ENCODE measurements at places on chromosomes 1 and 21.

GRCh38 chr1:183598386-183598785 is 8.1 kb upstream of the NCF2 start:
- no peak for DNase-seq

DNA sequence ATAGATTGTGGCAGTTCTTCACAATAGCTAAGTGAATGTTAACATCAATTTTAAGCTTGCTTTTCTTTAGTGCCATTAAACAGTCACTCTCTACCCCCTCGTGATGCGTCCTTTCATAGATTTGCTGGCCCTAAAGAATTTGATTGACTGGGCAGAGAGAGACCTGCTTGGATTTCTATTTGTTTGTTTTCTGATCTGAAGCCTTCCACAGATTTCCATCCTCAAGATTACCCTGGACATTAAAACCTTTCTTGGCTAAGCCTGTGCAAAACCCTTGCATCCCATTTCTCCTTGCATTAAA is 17.8 kb downstream of the C1orf21 start:
- DNase-seq, result no peak

DNA sequence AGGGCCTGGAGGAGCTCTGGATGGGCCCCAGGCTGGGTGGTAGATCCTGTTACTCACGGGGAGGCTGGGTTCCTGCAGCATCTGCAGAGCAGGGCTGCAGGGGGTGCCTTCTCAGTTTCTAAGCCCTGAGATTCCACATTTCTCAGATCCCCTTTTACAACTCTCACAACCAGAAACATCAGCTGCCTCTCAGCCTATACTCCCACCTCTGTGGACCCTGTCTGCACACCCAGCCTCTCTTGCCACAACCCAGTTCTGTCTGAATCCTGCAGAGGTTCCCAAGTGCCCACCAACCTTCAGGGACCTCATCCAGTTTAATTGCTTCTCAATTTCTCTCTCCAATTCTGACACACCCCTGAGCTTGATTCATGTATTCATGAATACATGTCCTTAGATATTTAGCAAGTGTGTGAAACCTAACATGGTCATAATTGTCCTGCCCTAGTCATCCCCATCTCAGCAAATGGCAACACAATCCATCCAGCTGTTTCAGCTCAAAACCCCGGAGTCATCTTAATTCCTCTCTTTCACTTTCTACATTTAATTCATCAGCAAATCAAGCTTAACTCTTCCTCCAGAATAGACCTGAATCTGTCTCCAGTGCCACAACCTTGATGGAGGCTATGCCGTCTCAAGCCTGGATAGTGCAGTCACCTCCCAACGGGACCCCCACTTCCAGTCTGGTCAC is 57.0 kb upstream of the NEK2 start:
- no peak for DNase-seq

DNA sequence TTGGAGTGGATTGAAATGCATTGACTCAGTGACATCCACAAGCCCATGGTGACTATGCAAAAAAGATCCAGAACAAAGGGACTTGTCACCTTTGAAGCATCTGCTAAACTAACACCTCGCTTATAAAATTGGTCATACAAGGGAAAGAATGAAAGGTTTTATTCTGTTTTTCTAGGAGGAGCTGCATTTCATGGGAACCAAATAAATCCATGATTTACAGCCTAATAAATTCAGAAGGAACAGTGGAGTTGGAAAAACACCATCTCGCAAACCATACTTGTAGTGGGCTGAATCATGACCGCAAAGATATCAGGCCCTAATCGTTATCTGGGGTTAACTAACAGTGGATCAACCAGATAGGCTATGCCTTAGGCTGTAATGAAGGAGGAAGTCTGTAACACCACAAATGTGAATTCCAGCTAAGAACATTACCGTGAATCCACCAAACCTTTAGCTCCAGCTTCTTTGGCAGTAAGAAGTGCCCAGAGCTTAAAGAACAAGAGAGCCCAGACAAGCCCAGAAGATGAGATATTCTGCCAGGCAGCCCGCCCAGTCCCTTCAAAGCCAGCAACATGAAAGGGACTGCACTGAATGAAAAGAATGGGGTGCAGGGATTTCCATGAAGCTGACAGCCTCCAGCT is 27.4 kb downstream of the RSPH1 start:
- DNase-seq, result no peak

GRCh38 chr1:45604239-45604638 is 19.6 kb downstream of the CCDC17 start:
- no peak for DNase-seq

DNA sequence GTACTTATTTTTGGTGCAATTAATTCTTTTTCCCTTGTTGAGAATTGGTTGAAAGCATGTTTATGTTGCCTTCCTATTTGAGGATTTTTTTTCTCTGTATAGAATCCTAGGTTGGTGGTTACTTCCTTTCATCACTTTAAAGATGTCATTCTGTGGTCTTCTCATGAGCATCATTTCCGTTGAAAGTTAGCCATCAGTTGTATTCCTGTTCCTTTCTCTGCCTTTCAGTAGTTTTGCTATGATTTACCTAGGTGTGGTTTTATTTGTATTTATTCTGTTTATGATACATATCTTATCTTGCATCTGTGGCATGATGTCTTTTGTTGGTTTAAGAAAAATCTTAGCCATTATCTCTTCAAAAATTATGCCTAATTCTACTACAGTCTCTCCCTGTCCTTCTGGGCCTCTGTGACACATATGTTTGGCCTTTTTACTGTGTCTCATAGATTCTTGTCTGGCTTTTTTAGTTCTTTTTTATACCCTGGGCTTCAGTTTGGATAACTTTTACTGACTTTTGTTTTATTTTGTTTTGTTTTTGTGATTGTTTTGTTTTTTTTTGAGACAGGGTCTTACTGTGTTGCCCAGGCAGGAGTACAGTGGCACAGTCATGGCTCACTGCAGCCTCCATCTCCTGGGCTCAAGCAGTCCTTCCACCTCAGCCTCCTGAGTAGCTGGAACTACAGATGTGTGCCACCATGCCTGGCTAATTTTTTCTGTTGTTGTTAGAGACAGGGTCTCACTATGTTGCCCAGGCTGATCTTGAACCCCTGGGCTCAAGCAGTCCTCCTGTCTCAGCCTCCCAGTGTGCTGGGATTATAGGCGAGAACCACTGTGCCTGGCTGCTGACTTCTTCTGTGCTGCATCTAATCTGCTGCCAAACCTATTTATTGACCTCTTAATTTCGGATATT is 24.1 kb downstream of the PTGFRN start:
- DNase-seq, result no peak

DNA sequence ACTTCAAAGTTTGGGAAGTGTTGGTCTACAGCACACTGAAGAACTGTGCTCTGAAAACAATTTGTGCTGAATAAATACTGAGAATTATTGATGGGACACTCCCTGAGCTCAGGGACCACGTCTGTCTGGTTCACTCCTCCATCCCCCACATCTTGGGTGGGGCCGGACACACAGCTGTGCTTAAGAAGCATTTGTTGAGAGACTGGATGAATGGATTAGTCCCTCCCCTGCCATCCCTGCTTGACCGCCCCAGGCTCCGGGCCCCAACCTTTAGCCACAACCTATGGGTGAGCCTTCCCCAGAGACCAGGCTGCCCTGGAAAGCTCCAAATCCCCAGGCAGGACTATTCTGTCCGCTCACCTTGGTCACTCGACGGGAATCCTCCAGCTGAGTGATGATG is 7.5 kb downstream of the TRIM63 start:
- no peak for DNase-seq

DNA sequence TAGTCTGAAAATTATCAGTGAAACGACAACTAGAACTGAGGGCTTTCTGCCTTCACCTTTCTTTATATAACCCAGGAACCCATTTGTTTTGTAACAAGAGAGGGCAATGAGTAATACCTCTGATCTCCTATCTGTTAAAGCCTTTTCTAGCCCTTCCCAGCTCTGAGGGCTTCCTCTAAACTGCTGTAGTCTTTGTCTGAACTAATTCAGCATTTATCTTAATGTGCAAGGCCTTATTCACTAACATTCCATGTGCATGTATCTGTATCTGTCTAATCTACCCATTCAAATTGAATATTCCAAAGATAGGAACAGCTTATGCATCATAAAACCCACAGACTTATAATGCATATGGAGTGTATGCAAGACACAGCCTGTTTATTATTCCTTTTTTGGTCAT is 167.1 kb downstream of the LYPLAL1 start:
- no peak for DNase-seq

- DNase-seq, result no peak
These were observed 216.4 kb downstream of the SLC44A5 start for GRCh38 chr1:75394386-75395139.

GRCh38 chr1:1136547-1137230 is 20.8 kb upstream of the C1orf159 start:
- no peak for DNase-seq

GRCh38 chr1:232982238-232982944 is 32.0 kb downstream of the NTPCR start:
- DNase-seq, result no peak

DNA sequence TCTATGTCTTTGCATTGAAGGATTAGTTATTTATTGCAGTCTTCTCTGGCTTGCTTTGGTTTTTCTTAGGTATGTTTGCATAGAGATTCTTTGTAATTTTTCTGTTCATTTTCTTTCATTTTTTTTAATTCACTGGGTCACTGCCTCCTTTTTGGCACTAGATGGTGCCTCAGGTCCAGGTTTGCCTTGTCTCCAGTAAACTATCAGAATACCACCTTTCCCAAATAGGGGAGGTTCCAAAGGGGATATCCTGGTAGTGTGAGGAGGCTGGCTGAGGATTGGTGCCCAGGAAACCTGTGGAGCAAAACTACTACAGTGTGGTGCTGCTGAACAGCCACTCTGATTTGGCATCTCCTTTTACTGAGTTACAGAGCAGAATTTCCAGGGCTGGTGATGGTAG is 257.1 kb downstream of the KCTD3 start:
- DNase-seq, result no peak

DNA sequence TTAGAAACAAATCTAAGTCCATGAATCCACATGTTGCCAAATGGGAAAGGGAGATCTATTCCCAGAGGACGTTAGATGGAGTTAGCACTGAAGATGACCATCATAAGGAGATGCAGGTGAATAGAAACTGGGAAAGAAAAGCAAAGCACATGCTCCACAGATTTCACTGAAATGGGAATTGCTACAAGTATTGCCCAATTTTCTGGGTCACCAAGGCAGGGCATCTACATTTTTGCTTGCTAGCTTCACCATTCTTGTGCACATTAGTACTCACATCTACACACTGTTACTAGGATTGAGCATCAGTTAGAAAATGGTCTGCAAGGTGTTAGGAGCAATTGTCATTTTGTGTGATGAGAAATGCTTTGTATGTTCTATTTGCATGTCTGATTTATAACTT is 99.1 kb downstream of the JAK1 start:
- no peak for DNase-seq

- no peak for DNase-seq
These were observed 348.7 kb downstream of the OMA1 start for GRCh38 chr1:58197811-58198210.

DNA sequence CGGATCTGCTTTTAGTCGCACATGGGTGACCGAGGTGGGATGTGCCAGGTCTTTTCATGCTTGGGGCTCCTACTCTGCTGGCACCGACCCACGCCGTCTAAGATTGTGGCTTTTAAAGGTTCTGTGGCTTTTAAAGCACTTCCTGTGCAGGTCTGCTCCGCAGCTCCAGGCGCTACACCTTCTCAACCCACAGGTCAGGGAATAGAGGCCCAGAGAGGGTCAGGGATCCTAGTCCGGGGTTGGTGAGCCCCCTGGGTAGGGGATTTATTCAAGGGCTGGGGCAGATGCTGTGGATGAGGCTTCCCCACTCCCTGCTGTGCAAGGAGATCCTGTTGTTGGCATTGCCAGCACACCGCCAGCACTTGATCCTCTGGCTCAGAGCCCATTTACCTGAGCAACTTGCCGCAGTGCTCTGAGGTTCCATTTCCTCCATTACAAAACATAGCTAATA is 212.8 kb upstream of the RAB4A start:
- no peak for DNase-seq

DNA sequence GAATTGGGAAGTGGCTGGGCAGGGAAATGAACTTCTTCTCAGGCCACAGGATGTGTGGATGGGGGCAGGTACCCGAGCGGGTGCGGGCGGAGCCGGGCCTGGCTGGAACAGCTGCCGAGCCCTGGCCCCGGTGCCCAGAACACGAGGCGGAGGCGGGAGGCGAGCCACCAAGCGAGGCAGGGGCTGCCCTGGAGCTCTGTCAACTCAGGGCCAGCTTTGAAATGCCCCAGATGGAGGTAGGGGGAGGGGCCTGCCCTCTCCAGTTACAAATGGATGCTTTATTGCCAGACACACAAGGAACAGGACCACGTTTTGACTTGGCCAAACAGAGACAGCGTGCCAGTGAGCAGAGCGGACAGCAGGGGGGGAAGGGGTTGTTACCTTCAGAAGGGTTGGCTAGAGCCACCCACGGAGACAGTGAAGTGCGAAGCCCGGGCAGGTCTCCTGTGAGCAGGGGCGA is 240.4 kb downstream of the SDCCAG8 start:
- no peak for DNase-seq

DNA sequence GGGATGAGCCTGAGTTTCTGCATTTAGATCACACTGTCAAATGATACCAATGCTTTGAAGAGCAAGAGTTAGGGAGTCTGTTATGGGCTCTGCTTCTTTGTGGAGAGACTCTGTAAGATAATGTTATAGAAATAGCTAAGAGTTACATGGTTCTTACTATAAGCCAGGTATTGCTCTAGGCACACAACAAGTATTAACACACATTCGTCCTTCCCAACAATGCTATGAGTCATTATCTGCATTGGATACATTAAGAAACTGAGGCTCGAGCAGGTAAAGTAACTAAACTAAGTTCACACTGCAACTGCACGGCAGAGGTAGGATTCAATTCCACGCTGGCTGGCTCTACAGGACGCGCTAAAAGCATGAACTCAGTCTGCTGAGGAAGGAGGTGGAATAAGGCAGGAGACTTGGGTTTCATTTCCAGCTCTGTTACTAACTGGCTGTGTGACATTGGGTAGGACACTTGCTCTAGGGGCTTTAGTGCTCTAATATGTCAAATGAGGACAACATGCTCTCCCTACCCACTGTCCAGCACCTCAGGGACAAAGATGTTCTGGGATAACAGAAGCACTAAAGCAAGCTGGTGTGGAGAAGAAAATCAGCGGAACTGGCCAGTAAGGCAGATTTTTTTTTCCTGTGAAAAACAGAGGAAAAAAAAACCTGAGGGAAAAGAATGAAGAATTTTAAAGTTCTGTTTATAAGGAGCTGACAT is 23.7 kb upstream of the IL20 start:
- no peak for DNase-seq

- no peak for DNase-seq
These were observed 70.0 kb upstream of the TNFSF4 start for GRCh38 chr1:173276922-173277800.

DNA sequence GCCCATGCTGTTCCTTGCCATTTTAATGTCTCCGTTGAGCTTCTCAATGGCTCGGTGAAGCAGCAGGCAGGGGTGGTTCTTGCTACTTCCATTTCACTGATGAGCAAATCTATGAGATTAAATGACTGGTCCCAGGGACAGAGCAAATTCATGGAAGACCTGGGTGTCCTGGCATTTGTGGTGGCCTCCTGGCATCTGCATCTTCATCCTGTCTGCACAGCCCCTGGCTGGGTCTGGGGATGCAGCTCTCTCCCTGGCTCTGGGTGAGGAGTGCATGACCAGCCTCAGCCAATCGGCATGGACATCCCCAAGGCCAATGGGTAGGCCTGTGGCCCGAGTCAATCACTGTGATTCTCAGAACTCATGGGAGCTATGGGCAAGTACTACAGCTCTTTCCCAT is 261.7 kb downstream of the KCNJ6 start:
- no peak for DNase-seq

GRCh38 chr1:59779949-59780348 is 34.8 kb upstream of the HOOK1 start:
- DNase-seq, result no peak
